Umbilical cord (tissue), 2 donors: ENCODE measurements at places on chromosomes 7 and 10.
A peak's percentile ranks its signal among the peaks of the same experiment; 100 is the strongest.

- no peak for DNase-seq
These were observed 4.9 kb downstream of the GATA3 start for GRCh38 chr10:8059191-8059936.

DNA sequence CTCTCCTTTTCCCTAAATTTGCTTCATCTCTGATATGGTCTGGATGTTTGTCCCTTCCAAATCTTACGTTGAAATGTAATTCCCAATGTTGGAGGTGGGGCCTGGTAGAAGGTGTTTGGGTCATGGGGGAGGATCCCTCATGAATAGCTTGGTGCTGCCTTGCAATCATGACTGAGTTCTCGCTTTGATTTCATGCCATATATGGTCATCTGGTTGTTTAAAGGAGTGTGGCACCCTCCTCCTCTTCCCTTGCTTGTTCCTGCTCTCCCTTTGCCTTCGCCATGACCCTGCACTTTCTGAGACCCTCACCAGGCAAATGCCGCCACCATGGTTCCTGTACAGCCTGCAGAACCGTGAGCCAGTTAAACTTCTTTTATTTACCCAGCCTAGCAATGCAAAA lies 14.5 kb downstream of the NOBOX start:
- no peak for DNase-seq

DNA sequence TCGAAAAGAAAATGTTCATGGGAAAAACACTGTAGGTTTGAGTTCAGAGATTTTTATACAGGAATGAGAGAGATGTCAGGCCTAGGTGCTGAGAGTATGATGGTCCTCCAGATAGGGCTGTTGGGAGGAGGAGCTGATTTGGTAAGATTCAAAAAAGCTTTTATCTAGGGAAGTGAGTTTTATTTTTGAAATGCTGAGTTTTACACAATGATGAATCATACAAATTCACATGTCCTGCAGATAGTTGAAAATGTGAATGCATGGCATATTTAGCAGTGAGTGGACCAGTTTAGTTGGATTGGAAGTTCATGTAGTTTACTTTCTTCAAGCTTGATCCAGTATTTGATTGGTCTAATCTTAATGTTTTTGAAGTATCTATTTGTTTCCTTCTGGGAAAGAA lies 154.8 kb downstream of the LRRC4 start:
- DNase-seq: peak; percentile 49

- DNase-seq: no peak
These were observed 72.9 kb upstream of the LOXL4 start for GRCh38 chr10:98340940-98341310.

DNA sequence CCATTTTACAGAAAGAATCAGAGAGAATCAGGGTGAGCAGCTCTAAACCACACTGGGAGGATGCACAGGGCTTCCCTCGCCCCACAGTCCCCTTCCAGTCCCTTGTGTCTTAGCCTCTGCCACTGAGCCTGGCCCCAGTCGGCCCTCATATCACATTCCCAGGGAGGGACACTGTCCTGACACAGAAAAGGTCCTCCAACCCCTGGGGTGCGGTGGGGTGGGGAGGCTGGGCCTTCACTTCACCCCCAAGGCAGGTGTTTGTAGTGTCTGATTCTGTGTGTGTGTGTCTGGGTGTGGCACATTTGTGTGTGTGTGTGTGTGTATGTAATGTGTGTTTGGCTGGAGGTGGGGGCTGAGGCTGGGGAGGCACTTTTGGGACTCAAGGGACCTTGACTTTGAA lies 1.8 kb upstream of the KCP start:
- no peak for DNase-seq

- no peak for DNase-seq
These were observed 6.8 kb upstream of the EIF3A start for GRCh38 chr10:119087271-119087882.

DNA sequence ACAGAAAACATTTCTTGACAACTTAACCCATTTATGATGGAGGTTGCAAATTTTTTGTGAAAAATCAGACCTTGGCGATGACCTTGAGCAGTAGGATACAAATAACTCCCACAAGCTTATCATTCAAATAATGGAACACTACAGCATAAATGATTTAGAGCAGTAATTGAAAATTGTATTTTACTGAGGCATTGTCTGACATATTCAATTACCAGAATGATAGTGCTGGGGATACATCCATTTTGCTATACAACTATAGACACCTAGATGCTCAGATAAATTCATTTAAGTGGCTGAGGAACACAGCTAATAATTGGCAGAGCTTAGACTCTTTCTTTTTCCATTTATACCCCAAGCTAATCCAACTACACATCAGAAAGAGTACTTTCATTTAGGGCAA lies 18.9 kb downstream of the TWIST1 start:
- no peak for DNase-seq

DNA sequence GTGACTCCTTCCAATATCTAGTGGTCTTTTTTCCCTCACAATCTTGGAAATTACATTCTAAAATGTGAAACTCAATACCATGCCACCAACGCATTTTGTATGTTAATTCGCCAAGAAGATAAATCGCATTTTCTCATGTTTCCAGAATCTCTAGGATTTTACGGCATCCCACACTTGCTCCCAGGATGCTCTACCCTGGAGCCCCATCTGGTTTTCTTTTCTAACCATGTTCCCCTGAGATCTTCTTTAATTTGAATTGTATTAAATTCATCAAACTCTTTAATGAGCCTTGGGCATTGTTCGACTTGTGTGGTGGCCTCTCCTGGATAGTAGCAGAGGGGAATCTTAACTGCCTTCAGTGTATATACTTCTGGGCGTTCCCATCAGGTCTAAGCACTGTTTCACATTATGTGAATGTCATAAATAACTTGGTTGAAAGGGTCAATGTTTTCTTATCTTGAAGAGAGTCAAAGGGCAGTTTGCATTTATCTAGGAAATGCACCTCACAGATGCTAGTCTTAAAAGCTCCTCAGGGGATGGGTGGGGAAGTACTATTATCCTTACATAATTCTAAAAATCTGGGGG lies 169.1 kb upstream of the MEOX2 start:
- DNase-seq: no peak

DNA sequence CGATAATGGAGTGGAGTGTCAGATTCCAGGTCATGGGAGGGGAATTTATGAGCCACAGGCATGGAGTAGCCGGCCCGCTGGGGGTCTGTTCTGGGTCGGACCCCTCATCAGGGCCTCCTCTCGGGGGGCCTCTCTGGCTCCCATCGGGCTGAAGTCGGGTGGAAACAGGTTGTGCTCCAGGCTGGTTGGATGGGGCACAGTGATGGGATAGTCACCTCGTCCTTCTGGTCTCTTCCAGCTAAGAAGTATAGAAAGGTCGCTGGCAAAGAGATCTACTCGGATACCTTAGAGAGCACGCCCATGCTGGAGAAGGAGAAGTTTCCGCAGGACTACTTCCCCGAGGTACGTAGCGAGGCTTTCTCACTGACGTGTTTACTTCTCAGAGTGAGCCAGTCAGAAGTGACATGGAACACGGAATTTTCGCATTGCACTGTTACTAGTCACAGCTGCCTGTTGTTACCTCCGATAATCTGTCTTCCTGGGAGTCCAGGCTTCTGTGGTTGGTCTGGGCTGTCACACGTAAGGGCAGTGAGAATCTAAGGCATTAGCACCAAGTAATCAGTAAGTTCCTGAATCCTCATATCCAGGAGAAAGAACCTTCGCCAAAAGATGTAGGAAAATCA lies 88.3 kb downstream of the NKX6-2 start:
- no peak for DNase-seq

GRCh38 chr10:103710490-103710889 lies 144.9 kb downstream of the SH3PXD2A start:
- DNase-seq: no peak

GRCh38 chr10:113960617-113961181 lies 83.0 kb upstream of the ADRB1 start:
- DNase-seq: peak; percentile 16

- no peak for DNase-seq
These were observed 5.8 kb downstream of the GNB2 start for GRCh38 chr7:100679129-100679926.

- DNase-seq: no peak
These were observed 615.8 kb downstream of the CCSER2 start for GRCh38 chr10:84944187-84944586.

DNA sequence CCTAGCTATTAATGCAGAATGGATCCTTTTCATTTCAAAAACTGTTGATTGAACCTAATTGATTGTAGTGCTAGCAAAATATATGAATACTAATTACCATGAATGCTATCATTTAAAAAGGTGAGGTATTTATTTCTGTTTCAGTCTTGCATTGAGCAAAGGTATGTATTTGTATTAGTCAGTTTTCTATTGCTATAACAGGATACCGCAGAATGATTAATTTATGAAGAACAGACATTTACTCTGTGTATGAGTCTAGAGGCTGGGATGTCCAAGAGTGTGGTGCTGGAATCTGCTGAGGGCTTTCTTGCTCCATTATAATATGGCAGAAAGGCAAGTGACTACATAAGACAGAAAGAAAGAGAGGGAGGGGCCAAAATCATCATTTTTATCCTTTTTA lies 199.2 kb downstream of the KIF20B start:
- DNase-seq: no peak

GRCh38 chr7:117562759-117563158 lies 82.9 kb downstream of the CFTR start:
- DNase-seq: no peak

DNA sequence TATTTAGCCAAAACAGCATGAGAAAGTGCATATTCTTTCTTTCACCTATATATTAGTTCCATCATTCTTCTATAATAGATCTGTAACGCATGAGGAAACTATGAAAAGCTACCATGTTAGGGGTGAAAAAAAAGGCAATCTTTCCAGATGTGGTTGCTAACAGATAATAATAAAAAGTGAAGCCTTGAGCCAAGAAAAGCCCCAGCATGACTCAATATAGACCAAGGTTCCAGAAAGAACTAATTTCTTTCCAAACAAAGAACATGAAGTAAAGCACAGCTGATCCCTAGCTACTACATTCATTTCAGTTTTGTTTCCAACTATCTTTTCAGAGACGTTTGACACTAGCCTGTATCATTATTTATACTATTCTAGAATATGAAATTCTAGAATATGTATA lies 16.4 kb downstream of the ARL4A start:
- no peak for DNase-seq

- peak; percentile 63 for DNase-seq
These were observed 232.2 kb downstream of the DNAJB6 start for GRCh38 chr7:157568770-157569584.

DNA sequence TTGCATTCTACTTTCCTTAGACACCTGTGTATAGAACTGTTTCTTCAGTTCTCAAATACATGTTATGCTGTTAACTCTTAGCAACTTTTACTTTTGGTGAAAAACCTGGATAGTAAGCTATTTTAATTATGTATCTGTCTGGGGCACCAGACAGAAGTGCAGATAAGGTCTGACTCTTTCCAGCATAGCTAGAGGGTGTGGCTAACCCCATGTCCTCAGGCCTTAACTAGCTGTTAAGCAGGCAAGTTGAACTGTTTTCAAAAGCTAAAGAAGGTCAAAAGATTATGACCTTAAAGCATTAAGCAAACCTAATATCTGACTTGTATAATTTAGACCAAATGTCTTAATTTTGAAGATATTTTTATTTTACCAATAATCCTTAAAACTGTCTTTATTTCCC lies 45.1 kb upstream of the INHBA start:
- peak; percentile 28 for DNase-seq

GRCh38 chr10:21010615-21011014 lies 113.5 kb upstream of the NEBL start:
- no peak for DNase-seq

- DNase-seq: no peak
These were observed 197.4 kb downstream of the SEMA3E start for GRCh38 chr7:83451501-83452045.

GRCh38 chr10:3169271-3169670 lies 3.3 kb downstream of the PITRM1 start:
- no peak for DNase-seq

- DNase-seq: no peak
These were observed 5.3 kb downstream of the FRMD4A start for GRCh38 chr10:14325325-14325955.

GRCh38 chr10:27513451-27514191 lies 9.5 kb downstream of the RAB18 start:
- DNase-seq: no peak

DNA sequence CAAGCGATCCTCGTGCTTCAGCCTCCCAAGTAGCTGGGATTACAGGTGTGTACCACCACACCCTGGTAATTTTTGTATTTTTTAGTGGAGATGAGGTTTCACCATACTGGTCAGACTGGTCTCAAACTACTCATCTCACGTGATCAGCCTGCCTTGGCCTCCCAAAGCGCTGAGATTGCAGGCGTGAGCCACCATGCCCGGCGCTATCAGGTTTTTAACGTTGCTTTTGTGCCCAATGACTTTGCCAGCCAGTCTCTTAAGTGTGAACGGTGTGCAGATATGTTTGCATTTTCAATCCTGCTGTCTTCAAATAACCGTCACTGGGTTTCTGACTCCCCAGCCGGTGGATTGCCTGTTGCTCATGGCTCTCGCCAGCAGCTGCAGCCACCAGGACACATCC lies 201.8 kb upstream of the PPP2R2D start:
- DNase-seq: no peak

GRCh38 chr7:96497567-96497966 lies 175.7 kb upstream of the SLC25A13 start:
- DNase-seq: no peak

DNA sequence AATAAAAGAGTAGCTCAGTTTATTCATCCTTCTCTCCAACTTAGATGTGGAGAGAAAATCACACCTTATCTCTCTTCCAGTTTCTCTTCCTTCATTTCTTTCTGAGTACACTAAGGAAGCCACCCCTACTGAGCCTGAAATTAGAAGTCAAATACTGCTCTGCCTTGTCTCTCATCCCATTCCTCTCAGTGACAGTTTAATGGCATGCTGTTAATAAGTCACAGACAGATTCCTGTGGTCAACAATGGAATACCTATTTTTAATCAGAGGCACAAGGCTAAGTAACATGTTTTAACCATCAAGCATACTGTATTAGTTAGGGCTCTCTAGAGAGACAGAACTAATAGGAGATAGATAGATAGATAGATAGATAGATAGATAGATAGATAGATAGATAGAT lies 253.2 kb downstream of the HTR7 start:
- DNase-seq: no peak

DNA sequence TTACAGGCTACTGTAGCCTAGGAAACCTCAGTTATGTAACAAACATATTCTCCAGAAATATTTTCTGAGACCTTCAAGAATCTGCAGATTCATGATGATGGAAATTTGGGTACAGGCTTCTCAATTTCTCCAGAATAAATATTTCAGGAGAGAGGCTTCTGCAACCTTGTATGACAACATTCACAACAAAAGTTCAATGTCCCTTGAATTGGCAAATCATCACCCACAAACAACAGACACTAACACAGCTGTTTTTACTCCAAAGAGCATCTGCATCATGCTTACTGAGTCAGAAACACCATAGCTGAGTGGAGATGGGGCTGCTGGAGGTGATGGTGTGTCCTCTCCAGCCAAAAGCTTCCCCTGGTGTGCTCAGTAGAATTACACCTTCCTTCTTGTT lies 9.3 kb upstream of the COBL start:
- no peak for DNase-seq

DNA sequence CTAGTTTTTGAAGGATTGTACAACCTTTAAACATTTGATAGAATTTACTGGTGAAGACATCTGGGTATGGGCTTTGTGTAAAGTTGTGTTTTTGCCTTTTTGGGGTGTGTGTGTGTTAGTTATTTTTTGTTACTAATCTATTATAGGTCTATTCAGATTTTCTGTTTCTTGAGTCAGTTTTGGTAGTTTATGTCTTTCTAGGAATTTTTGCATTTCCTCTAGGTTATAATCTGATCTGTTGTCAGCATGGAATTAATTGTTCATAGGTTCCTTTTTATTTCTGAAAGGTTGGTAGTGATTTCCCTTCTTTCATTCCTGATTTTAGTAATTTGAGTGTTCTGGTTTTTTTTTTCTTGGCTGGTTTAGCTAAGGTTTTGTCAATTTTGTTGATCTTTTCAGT lies 17.7 kb downstream of the SEPTIN7 start:
- no peak for DNase-seq
